ENCODE measurements at places on chromosomes 1 and 21.

DNA sequence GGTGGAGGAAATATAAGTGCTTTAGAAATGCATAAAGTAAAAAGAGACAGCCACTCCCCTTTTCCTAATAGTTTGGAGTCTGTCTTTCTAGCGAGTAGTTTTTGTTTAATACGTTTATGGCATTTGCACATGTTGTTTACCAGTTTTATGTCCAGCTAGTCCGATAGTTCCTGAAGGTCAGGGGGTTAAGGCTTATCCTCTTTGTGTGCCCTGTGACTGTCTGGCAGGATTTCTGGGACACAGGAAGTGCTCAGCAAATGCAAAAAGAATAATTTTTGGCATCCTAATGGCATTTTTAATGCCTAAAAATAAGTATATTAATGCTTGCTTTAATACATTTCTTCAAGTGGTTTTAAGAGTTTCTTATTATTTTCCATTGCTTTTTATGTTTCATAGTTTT lies 58.4 kb downstream of the DYRK1A start:
- no peak for DNase-seq

DNA sequence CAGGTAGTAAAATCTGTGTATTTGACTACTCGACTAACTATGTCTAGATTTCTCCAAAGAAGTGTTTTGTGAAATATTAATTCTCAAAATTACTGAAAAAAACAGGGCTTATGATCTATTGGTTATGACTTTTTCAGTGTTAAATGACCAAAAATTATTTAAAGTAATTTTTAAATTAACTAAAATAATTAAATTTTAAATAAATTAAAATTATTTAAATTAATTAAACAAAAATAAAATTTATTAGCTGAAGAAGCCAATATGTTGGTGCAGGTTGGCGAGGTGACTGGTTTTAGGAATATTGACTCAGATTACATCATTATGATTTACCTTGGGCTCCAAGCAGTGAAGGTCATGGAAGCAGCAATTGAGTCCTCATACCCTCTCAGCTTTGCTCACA lies 483.2 kb downstream of the PTPRC start:
- DNase-seq, result no peak

- DNase-seq, result peak; percentile 79
Observed at GRCh38 chr21:42258150-42258884, 39.4 kb downstream of the ABCG1 start.

DNA sequence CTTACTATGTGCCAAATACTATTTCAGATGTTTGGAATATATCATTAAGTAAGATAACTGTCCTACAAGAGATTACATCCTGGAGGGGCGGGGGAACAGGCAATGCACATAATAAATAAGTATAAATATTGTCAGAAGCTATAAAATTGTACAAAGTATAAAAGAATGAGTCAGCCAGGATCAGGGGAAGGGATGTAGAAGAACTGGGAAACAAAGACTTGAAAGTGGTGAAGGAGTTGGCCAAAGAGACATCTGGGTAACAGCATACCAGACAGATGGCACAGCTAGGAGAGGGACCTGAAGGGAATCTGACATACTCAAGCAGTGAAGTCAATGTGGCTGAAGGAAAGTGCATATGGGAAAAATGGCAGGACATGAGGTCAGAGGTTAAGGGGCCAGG lies 53.9 kb downstream of the CYYR1 start:
- no peak for DNase-seq

DNA sequence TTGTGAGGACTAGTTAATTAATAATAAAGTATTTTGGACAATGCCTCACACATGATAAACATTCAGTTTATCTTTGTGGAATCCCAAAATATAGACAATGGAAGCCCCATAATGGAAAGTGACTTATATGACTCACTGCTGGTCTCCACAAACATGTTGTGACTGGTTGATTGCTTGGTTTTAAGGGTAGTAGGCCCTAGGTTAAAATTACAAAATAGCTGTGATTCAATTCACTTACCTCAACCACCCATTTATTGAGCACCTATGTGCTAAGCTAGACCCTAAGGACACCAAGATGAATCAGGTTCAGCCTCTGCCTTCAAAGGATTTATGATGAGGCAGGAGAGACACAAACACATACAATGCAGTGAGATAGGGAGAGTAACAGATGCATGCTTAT lies 42.4 kb downstream of the KANK4 start:
- DNase-seq, result no peak

DNA sequence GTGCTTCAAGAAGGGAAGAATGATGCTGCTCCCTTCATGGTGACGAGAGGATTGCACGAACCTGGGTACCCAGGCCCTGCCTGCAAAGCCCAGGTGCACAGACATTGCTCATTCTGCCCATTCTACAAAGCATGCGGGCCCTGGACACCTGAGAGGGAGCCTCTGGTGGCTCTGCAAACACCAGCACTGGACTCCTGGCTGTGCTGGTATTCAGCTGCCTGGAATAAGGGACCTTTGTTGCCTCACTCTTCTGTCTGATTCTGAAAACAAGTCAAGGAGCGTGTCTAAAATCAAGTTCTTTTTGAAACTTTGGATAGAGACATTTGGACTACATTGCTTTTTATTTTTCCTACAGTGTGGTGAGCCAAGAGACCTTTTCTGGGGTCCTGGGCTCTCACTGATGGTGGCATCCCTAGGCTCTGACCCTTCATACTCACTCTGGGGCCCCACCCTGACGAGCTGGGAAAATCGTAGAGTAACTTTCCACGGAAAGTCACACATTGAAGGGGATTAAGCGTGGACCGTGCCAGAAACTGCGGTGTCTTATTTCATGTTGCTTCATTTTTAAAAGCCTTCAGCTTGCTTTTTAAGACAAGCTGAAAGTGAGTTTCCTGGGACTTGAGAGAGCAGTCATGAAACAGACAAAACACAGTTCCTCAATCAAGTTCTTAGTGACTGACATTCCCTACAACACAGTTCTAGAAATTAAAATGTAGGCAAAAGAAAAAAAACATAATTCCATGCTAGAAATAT lies 24.0 kb downstream of the ABCA4 start:
- no peak for DNase-seq

DNA sequence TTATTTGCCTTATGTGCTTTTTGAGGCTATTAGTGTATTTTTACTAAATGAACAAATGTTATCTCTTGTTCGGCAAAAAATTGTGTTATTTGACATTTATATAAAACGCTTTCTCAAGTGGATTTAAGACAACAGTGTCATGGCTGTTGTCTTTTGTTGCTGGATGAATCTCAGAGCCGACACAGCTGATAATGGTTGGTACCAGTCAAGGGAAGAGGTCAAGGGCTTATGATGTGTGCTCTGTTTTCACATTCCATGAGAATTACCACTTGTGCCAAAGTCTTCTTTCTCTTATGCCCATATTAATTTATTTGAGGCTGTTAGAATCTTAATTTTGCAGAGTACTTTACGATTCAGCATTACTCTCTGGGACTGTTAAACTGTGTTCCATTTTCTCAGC lies 17.9 kb upstream of the CD101 start:
- no peak for DNase-seq

GRCh38 chr21:15274701-15275485 lies 210.1 kb upstream of the NRIP1 start:
- no peak for DNase-seq

- no peak for DNase-seq
Observed at GRCh38 chr1:54301497-54301896, 101.5 kb downstream of the MRPL37 start.

DNA sequence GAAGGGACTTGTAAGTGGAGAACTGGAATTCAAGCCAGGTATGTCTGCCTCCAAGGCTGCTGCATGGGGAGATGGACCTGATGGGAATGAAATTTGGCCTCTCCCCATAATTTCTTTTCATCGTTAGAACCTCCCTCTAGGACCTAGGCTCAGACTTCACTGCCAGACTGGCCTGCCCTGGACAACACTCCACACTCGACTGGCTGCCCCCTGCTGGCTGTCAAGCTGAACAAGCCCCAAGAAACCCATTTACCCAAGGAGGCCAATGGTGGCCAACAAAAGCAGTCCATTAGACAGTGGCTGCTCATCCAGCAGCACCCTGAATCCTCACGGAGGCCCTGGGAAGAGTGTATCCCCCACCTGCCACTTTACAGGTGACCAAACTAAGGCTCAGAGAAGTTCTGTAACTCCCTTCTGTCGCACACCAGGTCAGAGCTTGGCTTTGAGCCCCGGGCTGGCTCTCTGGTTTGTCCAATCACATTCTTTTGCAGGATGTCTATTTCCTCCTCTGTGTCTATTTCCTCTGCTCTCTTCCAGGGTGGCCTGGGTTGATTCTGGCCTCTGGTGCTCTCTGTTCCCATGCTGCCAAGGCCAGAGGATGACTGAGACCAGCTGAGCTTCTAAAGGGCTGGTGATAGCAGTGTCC lies 3.8 kb downstream of the RNF186 start:
- peak; percentile 55 for DNase-seq

DNA sequence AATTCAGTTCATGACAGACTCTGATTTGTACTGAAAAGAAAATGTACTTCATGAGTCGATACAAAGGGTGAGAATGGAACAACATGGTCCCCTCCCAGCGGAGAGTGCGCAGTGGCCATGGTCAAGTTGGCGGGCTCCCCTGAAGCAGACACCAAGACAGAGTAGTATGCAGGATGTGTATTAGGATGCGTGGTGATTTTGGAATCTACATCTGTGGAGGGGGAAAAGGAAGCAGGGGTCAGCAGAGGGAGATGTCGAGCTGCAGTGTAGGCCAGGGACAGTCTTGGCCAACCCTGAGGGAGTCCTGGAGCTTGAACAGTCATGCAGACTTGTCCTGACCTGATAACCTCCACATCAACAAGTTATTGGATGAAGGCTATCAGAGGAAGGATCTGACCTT lies 481.0 kb downstream of the OMA1 start:
- DNase-seq, result no peak

GRCh38 chr1:206030714-206031113 lies 7.0 kb upstream of the CTSE start:
- peak; percentile 76 for DNase-seq

- DNase-seq, result peak; percentile 25
Observed at GRCh38 chr1:200535605-200536004, 84.9 kb downstream of the KIF14 start.

DNA sequence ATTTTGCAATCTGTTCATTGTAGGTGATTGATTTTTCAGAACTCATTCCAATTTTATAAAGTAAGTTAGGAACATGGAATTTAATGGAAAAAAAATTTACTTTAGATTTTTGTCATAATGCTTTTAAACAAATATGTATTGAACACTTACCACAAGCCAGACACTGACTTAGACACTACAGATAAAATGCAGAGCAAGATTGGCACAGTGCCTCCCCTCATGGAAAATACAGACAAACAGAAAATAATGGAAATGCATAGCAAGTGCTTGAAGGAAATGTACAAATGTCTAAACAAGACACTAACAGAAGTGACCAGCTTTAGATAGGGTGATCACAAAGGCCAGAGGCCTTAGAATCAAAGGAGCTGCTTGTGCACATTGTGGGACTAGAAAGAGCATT lies 260.5 kb upstream of the ADGRL2 start:
- DNase-seq, result no peak

GRCh38 chr1:108962681-108963051 lies 618 bp downstream of the CLCC1 start:
- DNase-seq, result peak; percentile 27

- no peak for DNase-seq
Observed at GRCh38 chr1:54160351-54160750, 7.6 kb upstream of the CDCP2 start.

- DNase-seq, result no peak
Observed at GRCh38 chr1:78078358-78078757, 32.6 kb downstream of the GIPC2 start.

GRCh38 chr1:38250356-38250755 lies 203.8 kb upstream of the POU3F1 start:
- no peak for DNase-seq

DNA sequence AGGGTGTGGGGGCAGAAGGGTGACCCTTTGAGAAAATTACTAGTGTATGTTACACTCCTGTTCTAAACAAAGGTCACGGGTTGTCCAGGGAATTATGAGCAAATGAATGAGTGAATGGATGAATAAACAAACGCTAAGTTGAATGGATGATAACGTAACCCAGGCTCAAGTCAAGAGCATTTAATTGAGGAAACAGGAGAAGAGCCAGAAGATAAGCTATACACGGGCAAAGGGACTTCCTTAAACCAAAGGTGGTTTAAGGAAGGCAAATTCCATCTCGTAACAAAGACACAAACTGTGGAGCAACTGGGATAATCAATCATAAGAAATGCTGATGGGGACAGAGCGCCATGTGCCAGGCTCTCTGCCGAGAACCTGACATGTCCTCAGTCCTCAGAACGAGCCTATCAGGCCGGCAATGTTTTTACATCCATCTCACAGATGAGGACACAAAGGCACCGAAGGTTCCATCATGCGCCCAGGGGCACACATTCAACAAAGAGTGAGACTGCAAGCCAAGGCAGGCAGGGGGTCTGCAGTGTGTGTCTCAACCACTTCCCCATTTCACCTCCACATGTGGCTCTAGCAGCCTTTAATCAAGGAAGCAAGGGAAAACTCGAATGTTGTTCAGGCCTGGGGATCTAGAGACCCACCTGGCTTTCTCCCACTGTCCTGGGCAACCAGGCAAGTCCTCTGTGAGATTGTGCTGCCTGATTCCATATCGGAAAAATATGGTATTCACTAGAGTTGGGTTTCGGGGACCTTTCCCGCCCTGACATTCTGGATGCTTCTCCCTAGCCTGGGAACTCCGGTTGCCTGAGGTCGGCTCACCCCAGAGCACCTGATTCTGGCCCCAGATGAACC lies 126.8 kb upstream of the EDN2 start:
- no peak for DNase-seq

DNA sequence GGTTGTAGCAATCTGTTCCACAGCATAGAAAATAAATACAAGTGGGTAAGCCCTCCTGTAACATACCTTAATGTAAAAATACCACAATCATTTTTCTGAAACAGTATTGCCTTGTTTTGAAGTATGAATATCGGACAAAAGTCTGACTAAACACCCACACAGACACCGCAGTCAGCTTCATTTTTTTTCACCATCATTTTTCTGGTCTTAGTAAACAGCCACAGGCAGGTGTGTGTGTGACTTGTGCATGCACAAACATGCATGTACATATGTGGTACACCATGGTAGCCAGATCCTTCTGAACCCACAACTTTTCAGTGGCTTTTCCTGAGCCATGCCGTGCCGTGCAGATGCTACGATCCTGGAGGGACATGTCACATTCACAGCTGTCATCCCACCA lies 261.7 kb downstream of the PCP4 start:
- DNase-seq, result no peak

DNA sequence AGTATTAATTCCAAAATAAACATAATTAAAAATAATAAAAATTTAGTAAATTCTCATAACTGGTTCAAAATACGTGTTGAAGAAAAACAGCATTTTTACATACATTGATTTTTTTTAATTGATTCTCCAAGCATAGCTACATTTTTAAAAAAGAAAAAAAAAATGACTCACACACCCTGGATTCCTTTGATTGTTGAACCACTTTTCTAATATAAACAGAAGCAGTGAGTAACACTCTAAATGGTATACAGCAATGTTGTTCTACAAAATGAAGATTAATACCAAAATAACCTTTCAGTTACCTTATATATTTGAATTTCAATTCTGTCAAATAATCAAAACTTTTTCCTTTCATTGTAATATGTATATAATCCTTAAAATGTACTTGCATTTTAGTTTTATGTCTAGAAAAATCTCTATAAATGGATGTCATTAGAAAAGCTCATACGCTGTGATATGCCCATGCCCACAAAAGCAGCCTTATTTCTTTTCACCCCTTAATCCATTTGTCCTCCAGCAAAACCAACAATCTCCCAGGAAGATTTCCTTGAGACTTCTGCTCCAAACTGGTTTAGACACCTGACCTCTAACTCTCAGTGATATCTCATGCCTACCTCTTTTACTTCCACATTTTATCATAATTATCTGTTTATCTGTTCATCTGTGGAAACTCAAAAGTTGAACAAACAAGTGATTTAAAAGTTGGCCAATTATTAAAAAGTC lies 246.4 kb upstream of the NR5A2 start:
- no peak for DNase-seq

- DNase-seq, result no peak
Observed at GRCh38 chr21:43985690-43986251, 26.3 kb upstream of the TRAPPC10 start.

Measured in activated CD4-positive, alpha-beta T cell treated with anti-CD3 and anti-CD28 coated beads, Interleukin-2, amount 50 U/mL, for 16 hours (primary cell).